ENCODE measurements at places on chromosomes 7 and 10.

DNA sequence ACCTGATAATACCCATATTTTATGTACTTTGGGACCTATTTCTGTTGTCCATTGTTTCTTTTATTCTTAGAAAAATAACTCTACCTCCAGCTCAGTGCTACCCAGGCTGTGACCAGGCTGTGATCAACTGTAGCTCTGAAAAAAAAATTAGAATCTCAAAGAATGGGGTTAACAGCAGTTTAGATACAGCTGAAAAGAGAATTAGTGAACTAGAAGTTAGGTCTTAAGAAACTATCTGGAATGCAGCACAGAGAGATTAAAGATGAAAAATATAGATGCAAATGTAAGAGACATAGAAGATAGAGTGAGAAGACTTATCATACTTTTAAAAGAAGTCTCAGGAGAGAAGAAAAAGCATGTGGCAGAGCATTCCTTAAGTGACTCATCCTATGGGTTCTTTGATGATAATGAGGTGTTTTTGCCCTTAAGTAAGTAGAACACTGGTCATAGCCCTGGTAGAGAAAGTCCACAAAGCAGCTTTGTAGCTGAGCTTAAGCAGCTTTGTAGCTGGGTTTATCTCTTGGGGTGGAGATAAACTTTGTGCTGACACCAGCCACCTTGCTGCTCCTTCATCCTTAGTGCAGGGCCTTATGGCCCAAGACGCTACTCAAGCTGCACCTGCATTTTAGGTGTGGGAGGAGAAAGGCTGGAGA is 27.3 kb upstream of the SFRP5 start:
- DNase-seq: no peak

DNA sequence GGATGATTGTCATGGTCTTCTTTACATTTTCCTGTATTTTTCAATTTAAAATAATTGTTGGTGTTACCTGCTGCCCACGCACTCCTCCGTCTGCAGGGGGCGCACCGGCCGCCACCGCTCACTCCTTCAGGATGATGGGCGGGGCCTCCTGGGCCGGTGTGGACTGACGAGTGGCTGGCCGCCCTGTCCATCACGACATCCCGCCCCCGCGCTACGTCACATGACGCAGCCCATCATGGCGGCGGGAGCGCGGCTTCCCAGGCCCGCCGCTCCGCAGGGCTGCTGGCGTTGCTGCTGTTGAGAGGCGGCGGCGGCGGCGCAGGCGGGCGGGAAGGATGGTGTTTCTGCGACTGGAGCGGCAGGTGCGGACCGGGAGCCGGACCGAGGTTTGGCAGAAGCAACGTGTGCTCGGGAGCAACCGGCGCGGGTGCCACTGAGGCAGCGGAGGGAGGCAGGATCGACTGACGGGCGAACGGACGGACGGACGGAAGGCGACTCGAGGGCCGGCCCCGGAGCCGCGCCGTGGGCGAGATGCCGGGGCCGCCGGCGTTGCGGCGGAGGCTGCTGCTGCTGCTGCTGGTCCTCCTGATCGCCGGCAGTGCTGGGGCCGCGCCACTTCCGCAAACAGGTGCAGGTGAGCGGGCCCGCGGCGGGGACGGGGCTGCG is at the start of gene LMTK2:
Gene LMTK2, plus strand, starts transcription at position 216 of the 666 bp plus-strand sequence. Its CDS starts 316 bp downstream, at position 532.
- peak; percentile 76 for DNase-seq

DNA sequence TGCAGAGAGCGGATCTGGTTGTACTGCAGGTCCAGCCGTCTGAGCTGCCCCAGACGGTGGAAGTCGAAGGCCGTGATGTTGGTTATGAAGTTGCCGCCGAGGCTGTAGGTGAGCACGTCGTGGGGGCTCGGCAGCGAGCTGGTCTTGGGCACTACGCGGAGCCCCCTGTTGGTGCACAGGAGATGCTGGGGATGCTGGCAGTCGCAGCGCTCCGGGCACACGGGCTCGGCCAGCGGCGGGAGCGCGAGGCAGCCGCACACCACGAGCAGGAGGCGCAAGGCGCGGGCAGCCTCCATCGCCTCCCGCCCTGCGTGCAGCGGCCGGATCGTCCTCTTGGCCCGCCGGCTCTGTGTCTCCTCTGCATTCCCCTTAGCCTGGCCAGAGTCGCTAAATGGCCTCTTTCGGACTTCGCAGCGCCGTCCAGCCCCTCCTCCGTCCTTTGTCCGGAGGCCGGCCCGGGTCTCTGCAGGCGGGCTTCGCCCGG is 337 bp downstream of the TRIL start:
- no peak for DNase-seq

- DNase-seq: no peak
Measured at GRCh38 chr10:85524001-85524666, 842.5 kb downstream of the GRID1 start.

DNA sequence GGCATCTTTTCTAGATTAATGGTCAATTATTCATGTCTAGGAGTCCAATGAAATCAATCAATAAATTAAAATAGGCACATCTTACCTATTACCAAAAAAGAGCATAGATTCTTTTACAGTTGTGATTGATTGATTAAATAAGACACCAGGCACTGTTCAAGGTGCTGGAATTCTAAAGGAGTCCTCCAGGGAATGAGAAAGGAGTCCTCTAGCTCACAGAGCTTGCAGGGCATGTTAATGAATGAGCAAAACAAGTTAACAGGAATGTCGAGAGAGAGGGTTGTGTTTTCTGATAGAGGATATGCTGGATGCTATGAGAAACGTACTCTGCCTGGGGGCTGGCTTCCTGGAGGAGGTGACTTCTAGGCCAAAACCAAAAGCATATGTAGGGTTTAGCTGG is 191.4 kb downstream of the BMPER start:
- no peak for DNase-seq

Data from NCI-H1048 (cell line).